Activated CD8-positive, alpha-beta memory T cell treated with anti-CD3 and anti-CD28 coated beads, Interleukin-2, amount 50 U/mL, for 4 hours (primary cell): ENCODE measurements at places on chromosomes 16 and 17.

DNA sequence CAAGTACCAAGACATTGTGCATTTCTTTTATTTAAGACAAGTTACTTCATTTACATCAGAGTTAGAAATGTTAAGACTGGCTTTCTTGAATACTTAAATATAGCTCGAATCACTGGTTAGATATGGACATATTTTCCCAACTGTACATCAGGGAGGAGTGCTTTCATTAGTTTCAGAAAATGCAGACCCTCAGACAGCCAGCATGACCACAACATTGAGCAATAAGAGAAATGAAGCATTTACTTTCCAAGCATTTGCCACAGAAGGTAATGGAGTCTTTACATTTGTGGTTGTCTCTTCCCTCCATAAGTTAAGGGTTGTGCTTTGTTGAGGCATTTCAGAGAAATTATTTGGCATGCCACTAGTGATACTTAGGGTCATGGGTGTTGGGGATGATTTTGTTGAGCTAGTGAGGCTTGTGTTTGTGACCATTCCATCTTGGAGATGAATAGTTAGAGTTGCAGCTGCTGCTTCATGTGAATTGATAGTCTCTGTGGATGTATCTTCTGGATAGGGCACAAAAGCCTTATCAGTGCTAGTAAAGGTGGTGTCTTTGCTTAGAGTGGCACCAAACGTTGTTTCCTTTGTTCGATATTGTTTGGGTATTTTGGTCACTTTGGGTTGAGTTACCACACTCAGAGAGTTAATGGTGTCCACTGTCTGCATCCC is 2.1 kb downstream of the OMG start:
- DNase-seq = no peak

GRCh38 chr16:79288066-79288465 is 312.5 kb downstream of the MAF start:
- no peak for DNase-seq

GRCh38 chr16:87170310-87170709 is 146.9 kb downstream of the C16orf95 start:
- DNase-seq = no peak

DNA sequence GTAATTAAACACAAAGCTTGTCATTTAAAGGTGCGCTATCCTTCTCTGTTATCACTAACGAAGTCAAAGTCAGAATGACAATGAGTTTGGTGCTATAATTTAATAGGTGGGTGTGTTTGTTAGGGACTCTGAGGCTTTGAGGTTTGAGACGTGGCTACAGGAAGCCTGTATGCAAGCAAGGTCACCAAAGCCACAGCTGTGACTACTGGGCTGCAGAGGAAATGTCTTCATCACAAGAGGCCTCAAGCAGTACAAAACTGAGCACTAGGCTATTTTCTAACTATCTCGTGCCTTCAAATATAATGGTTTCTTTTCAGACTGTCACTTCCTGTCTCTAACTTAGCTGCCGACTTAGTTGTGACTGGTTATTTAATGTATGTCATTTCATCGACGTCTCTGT is 141.2 kb downstream of the AATF start:
- DNase-seq = peak; percentile 29

- no peak for DNase-seq
Measured at GRCh38 chr16:58516768-58517107, 1.4 kb downstream of the SETD6 start.
